CD4-positive, alpha-beta T cell treated with Interleukin-15 for 4 hours (primary cell): ENCODE measurements at places on chromosomes 2 and 18.

DNA sequence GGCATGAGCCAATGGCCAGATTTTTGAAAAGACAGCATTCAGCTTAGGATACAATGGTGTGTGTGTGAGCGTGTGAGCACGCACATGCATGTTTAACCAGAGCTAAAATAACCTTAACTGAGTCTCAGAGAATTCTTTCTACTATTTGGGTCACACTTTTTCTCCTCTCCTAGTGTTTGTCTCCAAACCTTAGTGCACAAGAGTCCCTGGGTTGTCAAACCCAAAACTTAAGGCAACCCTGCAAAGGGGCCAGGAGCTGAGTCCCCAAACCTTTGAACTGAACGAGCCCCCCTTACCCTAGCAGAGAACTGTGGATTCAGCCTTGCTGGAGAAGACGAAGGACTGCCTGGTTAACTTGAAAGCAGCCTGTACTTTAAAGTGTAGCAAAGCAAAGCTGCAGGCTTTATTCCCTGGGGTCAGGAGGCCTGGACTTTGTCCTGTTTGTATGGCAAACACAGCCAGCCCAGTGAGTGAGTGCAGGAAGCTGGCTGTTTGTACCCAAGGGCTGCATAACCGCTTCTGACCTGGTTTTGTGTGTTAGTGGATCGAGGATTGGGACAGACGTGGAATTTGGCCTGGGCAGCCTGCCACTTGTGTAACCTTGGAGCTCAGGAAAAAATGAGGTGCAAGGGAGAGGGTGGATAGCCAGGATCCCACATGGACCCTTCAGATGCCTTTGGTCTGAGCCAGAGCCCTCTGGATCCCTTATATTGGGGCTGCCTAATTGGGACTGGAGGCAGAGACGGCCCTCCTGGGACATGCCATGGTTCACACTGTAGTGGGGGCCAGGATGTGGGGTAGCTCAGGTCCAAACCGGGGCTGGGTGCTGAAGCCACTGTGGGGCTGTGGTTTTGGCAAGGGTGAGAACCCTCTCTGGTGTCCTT lies 6.4 kb upstream of the PSMD1 start:
- no peak for DNase-seq

DNA sequence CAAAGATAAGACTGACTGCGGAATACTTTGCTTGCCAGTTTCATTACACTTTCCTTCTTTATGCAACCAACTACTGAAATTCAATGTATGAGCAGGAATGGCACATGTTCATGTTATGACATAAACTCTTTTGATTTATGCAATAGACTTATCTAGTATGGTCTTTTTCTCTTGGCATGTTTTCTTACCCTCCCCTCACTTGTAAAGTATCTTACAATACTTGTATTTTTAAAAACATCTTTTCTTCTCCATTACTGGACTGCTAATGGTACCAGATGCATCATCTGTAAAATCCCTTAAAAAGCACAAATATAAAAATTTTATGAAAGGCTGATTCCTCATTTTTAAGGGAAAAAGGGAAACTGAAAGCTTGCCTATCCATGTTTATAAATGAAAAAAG lies 373.8 kb downstream of the ZEB2 start:
- no peak for DNase-seq

GRCh38 chr2:67213270-67213670 lies 183.9 kb upstream of the ETAA1 start:
- DNase-seq, result no peak

DNA sequence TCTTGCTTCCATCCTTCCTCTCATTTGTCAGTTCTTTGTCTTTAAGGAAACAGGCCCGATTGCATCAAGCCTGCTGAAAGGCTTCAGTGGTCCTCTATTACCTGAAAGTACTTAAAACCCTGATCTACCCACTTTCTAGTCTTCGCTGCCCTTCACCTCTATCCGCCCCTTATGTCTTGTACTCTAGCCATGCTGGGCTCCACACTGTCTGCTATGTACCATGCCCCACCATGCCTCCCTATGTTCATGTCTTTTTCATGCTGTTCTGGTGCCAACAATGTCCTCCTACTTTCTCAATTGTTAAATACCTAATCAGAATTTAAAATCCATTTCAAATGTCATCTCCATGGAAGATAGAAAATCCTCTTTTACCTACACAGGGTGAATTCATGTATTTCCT lies 28.2 kb downstream of the CRYGD start:
- DNase-seq, result no peak

GRCh38 chr2:109692013-109692743 lies 78.0 kb downstream of the SOWAHC start:
- DNase-seq, result no peak

GRCh38 chr2:155815851-155816250 lies 516.7 kb downstream of the NR4A2 start:
- no peak for DNase-seq

GRCh38 chr2:72109904-72110303 lies 37.8 kb downstream of the CYP26B1 start:
- no peak for DNase-seq

DNA sequence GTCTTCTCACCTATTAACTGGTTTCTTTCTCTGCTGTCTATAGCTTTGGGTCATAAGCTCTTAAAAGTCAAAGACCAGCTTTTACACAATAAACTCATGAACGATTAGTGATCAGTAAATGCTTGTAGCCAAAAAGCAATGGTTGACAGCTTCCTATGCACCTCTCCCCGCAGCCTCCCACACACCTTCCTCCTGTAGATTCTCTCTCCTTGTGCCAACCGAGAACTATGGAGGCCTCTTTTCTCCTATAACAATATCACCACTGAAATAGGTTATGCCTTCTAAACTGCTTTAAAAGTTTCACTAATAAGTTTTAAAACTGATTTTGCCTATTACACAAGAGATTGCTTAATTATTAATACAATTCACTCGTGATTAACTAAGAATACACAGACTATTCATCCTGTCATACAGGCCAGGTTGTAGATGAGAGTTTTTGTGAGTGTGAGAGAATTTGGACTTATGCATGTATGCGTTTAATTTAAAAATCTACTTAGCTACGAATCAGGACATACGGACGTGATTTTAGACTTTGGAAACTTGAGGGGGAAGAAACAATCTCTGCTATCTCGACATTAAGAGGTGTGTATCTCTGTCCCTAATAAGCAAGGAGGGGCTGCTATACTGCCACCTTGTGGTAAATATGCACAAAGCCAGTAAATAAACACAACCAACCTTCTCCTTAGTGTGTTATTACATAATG lies 229.1 kb upstream of the RBBP8 start:
- peak; percentile 31 for DNase-seq

DNA sequence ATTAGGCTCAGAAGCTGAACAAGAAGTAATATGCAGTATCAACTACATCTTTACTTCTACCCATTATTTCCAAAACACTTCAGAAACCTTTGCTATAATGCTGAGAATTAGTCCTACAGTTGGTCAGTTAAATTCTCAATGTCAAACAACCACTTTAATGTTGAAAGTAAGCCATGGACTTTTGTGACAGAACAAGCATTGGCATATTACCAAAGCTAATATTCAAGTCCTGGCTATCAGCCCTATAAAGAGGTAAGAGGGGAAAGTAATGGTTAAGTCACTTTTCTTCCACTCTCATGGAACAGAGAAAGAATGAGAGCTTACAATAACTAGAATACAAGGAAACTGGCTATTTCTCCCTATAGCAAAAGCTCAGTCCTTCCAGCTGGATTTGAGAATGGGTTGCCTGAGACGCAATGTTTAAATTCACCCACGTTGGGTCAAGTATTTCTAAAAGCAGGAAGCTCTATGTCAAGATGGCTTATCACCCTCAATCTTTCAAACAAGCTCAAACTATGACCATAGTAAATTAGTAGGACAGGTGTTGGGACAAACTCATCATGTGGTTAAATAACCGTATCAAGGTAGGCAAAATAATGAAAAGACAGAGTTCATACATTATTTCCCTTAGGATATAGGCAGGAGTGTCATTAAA lies 31.4 kb upstream of the MFSD6 start:
- no peak for DNase-seq

- peak; percentile 47 for DNase-seq
Observed at GRCh38 chr2:217756375-217757107, 246.3 kb downstream of the TNS1 start.

GRCh38 chr2:8977758-8978157 lies 25.7 kb downstream of the MBOAT2 start:
- no peak for DNase-seq

- peak; percentile 58 for DNase-seq
Observed at GRCh38 chr2:42124011-42124785, 45.0 kb upstream of the EML4 start.

DNA sequence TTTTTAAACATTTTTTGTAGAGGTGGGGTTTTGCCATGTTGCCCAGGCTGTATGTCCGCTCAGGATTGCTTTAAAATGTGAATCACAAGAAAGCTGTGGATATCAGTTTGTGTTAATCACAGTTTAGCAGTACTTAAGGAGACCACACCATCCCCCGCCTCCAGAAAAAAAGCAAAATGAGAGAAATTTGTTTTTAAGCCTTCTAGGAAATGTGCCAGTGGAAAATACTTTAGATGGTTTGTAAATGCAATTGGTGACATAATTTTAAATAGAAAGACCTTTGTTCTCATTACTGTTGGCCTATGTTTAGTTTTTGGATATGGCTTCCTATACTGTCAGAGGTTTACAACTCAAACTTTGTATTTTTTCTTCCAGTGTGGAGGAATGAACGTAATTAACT lies 27.0 kb downstream of the GCA start:
- DNase-seq, result no peak

GRCh38 chr18:57806978-57807285 lies 3.8 kb upstream of the ATP8B1 start:
- DNase-seq, result no peak

- DNase-seq, result no peak
Observed at GRCh38 chr18:47737956-47738355, 192.5 kb downstream of the SMAD2 start.

DNA sequence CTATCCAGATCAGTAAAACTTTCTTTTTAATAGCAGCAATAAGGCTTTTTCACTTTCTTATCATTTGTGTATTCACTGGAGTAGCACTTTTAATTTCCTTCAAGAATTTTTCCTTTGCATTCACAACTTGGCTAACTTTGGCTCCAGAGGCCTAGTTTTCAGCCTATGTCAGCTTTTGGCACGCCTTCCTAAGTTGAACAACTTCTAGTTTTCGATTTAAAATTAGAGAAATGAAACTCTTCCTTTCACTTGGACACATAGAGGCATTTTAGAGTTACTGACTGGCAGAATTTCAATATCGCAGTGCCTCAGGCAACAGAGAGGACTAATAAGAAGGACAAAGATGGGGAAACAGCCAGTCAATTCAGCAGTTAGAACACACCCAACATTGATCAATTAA lies 577.4 kb downstream of the DSC3 start:
- no peak for DNase-seq

- no peak for DNase-seq
Observed at GRCh38 chr2:240701736-240702639, 10.3 kb downstream of the AQP12A start.

- DNase-seq, result peak; percentile 4
Observed at GRCh38 chr2:97849881-97850528, 136.6 kb downstream of the ZAP70 start.

- no peak for DNase-seq
Observed at GRCh38 chr2:239918749-239919148, 106.4 kb downstream of the NDUFA10 start.

- DNase-seq, result no peak
Observed at GRCh38 chr2:36511858-36512603, 85.9 kb downstream of the FEZ2 start.

DNA sequence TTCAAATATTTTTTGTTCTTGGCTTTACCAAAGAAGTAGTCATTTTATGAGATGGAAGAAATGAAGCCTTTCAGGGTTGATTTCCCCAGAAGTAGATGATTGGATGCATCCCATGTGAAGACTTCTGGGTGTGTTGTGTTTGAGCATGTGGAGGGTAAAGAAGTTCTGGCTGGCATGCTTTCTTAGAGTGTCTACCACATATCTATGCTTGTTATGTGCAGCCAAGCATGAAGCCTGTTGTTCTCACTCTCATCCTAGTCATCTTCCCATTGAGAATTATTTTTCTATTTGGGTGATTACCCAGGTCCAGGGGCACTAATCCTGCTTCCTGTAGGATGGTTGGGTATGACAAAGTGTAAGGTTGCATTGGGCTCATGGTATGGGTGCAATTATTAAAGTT lies 472.9 kb downstream of the PTPRM start:
- DNase-seq, result no peak

GRCh38 chr18:2846636-2847316 lies at the start of gene EMILIN2:
EMILIN2 (plus strand) TSS chr18:2847006; CDS start chr18:2847189, 183 bp downstream.
- peak; percentile 37 for DNase-seq

- no peak for DNase-seq
Observed at GRCh38 chr18:43800584-43800983, 523.3 kb upstream of the SYT4 start.

GRCh38 chr18:42271647-42272414 lies 316.8 kb downstream of the PIK3C3 start:
- DNase-seq, result no peak

DNA sequence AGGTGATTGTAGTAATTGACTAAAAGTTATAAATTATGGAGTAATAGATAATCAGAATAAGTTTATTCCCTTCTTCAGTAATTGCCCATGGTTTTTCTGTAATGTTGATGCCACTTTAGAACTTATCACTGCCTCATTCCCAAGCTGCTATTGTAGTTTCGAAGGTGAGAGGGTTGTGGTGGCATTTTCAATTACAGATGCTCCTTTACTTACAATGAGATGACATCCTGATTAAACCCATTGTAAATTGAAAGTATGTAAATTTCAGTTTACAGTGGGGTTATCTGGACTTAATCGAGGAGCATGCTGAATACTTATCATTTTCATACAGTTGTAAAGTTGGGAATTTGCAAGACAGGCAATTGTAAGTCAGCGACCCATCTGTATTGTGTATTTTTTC lies 2.9 kb downstream of the NDUFV2 start:
- no peak for DNase-seq

DNA sequence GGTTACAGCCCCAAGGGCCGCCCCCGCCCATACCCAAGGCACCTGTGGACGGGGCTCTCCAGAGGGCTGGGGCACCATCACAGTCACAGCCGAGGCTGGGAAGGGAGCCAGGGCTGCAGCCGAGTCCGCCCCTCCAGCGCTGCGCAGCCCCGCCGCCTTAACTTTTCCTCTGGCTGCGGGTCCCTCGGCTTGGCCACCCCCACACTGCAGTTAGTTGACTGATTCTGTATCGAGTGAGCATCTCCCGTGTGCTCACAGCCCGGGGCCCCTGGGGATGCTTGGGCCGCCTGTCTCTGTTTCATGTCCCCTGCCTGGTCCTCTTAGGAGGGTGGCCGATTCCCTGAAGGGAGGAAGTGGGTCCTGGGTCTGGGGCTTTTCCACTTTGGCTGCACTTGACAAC lies 33.7 kb downstream of the EMILIN2 start:
- DNase-seq, result no peak

DNA sequence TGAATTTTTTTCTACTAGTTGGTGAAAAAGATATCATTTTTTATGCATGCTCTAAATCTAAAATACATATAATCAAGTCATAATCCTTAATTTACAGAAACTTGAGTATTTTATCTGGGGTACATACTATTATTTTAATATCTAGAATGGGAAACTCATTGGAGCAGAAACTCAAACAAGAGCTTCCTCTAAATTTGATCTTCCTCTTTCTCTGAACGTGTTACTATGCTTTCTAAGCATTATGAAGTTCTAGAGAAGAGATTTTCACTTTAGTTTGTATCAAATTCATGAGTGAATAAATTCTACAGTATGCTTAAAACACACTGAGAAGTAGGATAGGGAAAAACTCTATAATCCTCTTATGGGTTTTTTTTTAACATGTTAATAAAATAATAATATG lies 20.6 kb upstream of the SLC38A11 start:
- no peak for DNase-seq
